ENCODE measurements at places on chromosomes 13 and 19.

GRCh38 chr13:110525328-110526319 lies 35.9 kb downstream of the RAB20 start:
- DNase-seq = no peak

DNA sequence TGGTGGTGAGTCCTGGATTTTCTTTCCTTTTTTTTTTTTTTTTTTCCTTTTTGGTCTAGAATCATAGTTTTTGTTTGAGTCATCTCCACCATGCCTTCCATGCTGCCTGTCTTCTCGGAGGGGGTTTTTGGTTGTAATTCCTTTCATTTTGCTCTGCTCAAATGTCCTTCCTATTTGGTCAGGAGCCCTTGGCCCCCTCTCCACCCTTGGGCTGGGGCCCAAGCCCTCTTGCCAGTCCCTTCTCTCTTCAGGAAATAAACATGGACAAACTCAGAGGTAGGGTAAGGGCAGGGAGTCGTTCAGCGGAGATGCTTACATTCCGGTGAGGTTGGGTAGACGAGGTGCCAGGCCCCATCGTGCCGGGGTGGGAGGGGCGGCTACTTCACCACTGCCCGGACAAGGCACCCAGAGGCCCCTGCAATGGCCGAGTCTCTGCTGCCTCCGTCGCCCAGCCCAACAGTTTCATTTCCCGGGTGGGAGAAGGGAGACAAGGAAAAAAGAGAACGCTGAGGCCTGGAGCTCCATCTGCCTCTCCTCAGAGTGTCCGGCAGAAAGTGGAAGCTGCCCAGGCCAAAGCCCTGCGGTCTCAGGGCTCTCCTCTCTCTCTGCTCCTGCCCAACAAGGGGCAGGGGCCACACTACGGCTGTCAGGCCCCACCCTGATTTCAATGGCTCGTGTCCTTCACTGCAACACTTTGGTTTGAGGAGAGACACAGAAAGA lies 12.7 kb downstream of the ZNF574 start:
- DNase-seq = no peak

DNA sequence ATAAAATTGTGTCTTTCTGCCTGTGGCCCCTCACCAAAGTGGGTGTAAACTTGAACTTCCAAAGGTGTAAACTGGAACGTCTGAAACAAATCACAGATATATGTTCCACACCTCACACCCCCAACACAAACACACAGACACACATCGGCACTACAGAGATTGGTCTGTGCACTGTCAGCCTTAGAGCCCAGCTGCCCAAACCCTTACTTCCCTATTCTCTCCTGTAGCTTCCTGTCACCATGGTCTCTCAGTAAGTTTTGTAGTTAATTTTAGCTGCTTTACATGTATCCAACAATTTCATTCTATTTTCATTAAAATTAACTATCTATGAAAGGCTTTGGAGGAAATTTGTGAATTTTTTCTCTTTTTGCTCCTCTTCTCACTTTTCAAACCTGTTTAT lies 5.4 kb downstream of the TM9SF2 start:
- DNase-seq = no peak

- no peak for DNase-seq
Measured at GRCh38 chr13:78012046-78012445, 93.4 kb upstream of the EDNRB start.

DNA sequence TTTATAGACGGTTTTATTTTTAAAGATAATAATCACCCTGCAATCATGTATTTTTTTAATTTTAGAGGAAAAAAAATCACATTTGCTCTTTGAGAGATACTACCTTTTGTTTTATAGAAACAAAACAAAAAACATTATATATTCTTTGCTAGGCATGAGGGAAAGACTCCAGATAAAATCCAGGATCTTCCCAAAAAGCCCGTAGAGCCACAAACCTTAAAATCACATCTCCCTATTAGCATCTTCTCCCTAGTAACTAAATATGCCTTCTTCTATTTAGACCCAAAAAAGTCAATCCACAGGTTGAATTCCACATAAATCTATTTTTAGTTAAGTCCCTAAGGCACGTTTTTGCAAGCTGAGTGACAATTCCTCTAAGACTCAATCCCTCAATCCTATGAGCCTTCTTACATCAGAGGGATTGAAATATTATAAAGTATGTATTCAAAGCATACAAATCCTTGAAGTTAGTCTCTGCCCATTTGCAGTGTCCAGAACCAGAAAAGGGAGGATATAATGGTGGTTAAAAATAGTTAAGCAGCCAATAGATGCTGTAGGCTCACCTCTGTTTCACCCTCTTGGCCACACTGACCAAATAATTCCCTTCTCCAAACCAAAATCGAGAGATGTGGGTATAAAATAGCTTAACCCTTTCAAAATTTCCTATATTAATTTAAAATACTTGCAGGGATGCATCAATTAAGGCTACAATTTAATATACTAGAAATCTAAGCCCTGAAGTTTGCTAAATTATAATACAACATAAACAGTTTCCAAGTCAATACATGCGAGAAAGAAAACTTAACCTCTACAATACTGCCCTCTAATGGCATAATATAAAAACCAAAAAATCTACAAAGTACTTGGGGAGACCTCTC lies 64.0 kb downstream of the SERP2 start:
- DNase-seq = no peak

GRCh38 chr19:43662487-43662886 lies 7.5 kb downstream of the PLAUR start:
- no peak for DNase-seq

DNA sequence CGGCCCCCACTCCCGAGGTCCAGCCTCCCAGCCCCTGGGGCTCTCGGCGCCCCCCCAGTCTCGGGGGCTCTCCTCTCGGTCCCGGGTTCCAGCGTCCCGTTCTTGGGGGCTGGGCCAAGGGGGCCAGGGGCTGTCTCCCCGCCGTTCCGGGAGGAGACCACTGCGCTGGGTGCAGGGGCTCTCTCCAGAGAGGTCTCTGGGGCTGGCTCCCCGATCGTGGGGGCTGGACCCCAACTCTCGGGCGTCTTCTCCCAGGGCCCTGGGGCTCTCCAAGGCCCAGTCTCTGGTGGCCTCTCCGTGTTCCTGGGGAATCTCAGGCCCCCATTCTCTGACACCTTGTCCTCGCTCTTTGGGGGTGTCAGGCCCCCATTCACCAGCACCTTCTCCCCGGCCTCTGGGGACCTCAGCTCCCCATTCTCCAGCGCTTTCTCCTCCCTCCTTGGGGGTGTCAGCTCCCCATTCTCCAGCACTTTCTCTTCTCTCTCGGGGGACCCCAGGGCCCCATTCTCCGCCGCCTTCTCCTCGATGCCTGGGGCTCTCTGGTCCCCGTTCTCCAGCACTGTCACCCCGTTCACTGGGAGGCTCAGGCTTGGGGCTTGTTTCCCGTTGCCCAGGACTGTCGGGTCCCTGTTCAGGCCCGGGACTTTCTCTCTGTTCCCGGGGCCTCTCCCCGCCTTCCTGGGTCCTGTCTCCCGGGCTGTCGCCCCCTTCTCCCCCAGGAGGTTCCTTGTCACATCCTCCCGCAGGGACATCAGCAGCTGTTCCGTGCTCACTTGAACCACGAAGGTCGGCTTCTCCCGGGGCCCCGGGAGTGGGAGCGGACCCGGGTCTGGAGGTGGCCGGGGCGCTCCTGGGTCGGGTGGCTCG lies 13.7 kb downstream of the LMTK3 start:
- DNase-seq = no peak

GRCh38 chr13:74977498-74977897 lies 504.5 kb downstream of the TBC1D4 start:
- no peak for DNase-seq

DNA sequence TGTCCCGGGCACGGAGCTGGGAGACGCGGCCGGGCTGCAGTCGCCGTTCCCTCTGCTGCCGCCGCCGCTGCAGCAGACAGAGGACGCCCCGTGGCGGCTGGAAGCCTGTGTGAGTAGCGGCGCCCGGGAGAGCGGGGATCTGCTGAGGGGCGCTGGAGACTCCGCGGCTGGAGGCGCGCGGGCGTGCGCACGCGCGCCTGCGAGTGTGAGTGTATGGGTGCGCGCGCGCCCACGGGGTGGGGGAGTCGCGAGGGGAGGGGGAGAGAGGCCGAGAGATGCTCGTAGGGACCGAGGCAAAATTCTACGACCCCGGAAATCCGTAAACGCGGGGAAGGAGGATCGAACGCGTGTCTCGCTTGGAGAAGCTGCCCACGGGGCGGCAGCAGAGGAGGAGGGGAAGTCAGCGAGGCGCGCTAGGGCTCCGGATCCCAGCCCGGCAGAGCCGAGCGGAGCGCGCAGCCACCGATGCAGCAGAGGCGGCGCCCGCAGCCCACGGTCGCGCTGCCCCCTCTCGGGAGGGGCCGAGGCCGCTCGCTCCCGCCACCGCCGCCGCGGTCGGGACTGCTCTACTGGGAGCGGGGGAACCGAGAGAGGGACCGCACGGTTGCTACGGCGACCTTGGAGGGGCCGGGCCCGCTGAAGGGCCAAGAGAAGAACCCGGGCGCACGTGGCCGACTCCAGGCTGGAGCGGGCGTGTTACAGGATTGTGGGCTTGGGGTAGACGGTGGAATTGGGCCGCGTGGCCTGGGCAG lies at the start of gene ENOX1:
TSS of gene ENOX1 (minus strand) at position 207 of the 752 bp plus-strand sequence.
- DNase-seq = no peak

GRCh38 chr19:7415163-7415856 lies 66.6 kb downstream of the ARHGEF18 start:
- no peak for DNase-seq

GRCh38 chr13:19632915-19633478 lies 462 bp upstream of the MPHOSPH8 start:
- DNase-seq = no peak

GRCh38 chr13:66745307-66745706 lies 484.8 kb downstream of the PCDH9 start:
- DNase-seq = no peak

GRCh38 chr13:60114499-60115028 lies 49.2 kb downstream of the DIAPH3 start:
- DNase-seq = no peak

DNA sequence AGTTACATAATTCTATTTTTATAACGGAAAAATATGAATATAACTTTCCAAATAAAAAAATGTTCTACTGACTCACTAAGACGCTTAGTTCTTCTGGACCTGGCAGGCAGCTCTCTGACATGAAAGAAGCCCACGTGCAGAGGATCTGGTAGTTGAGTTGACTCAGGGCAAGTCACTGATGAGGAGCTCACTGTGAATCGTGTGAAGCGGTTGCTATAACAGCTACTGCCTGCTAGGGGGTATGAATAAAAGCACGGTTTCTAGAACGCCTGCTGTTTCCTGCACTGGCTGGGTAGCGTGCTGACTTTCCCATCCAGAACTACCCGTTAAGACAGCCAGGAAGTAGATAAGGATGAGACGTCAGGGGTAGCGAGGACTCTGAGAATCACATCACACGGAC lies 54.7 kb upstream of the WASF3 start:
- no peak for DNase-seq

- no peak for DNase-seq
Measured at GRCh38 chr19:43747557-43748204, 7.1 kb downstream of the SMG9 start.

DNA sequence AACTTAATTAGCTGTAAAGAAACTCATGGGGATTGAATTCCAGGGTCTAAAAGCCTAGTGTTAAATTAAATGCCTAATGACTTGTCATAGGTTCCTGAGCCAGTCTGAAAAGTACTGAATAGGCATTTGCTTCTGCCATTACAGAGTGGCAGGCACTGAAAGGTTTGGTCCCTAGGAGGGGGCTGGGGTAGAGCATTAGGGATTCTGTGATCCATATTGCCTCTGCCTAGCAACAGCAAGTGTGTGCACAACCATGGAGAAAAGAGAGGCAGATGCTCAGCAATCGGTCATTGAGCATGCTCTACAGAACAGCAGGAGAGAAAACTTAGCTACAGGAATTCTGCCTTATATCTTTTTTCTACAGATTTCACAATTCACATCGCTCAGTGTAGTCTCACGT lies 133.5 kb downstream of the TRPC4 start:
- no peak for DNase-seq

DNA sequence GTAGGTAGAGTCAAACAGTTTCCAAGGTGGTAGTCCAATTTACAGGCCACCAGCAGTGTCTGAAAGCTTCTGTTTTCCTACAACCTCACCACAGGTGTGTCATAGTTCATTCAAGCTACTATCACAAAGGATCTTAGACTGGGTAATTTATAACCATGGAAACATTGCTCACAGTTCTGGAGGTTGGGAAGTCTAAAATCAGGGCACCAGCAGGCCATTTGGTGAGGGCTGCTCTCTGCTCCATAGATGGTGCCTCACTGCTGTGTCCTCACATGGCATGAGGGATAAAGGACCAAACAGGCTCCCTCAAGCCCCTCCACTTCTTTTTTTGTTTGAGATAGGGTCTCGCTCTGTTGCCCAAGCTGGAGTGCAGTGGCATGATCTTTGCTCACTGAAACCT lies 60.6 kb downstream of the ING1 start:
- DNase-seq = no peak

GRCh38 chr19:38478273-38478971 lies 44.9 kb downstream of the RYR1 start:
- DNase-seq = no peak

- no peak for DNase-seq
Measured at GRCh38 chr19:18100710-18101109, 3.1 kb downstream of the MAST3 start.

DNA sequence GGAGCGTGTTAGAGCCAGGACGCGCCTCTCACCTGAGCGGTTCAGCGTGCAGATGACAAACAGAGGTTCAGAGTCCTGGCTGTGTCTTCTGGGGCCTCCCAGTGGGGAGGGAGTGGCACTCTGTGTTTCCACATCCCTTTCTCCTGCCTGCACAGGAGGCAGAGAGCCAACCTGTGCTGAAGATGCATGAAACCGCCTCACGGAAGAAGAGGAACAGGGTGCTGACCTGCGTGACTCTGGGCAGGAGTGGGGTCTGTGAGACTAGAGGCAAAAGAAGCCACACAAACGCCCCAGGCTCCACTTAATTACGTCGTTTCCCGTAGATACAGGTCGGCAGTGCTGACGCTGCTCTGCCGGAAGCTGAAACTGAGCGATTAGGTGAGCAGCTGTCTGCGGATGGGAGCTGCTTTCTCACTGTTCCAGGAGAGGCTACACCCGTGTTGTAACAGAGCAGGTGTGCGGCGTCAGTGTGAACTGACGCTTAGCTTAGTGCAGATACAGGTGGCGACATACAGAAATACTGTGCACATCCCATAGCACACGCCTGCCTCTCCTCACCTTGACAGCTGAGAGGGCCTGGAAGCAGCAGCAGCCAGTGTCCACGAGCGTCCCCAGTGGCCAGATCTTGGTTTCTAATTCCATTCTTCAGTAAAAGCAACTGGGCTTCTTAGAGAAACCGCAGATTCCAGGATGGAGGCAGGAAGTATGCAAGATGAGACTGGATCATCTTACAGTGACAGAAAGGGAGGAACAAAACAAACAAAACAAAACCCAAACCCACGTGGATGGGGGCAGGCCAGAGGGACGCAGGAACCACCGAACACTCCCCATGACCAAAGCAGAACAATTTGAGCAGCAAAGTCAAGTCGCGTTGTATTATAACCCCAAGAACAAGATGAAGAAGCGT lies 37.7 kb upstream of the MCF2L start:
- no peak for DNase-seq

GRCh38 chr19:47226426-47227351 lies 4.3 kb downstream of the BBC3 start:
- DNase-seq = no peak

- no peak for DNase-seq
Measured at GRCh38 chr13:99811067-99811700, 160.4 kb downstream of the ZIC5 start.

GRCh38 chr19:39200803-39201115 lies 3.3 kb downstream of the SYCN start:
- DNase-seq = no peak

GRCh38 chr19:3788996-3789778 lies 3.0 kb upstream of the MATK start:
- no peak for DNase-seq

All from stimulated activated CD8-positive, alpha-beta memory T cell treated with anti-CD3 and anti-CD28 coated beads, Interleukin-7, amount 100 ng/mL, for 48 hours (primary cell).